WTC11 (cell line): ENCODE measurements at places on chromosomes 2 and 18. TPM values are rescaled to one million over a fixed set of nuclear protein-coding genes. Genes with fewer than 3 reads are reported as not detected.

GRCh38 chr2:120317916-120318315, 28.0 kb upstream of the INHBB start:
- no peak for DNase-seq
- H3K4me1 ChIP-seq, result peaks cover 3% of the 10 kb centered on the region; the same call in 1 of the 2 replicates
- no peaks in the 10 kb centered on the region for H3K36me3 ChIP-seq
- peaks cover 40% of the 10 kb centered on the region for H3K27me3 ChIP-seq
- H3K27ac ChIP-seq, result no peak overlapping the region

DNA sequence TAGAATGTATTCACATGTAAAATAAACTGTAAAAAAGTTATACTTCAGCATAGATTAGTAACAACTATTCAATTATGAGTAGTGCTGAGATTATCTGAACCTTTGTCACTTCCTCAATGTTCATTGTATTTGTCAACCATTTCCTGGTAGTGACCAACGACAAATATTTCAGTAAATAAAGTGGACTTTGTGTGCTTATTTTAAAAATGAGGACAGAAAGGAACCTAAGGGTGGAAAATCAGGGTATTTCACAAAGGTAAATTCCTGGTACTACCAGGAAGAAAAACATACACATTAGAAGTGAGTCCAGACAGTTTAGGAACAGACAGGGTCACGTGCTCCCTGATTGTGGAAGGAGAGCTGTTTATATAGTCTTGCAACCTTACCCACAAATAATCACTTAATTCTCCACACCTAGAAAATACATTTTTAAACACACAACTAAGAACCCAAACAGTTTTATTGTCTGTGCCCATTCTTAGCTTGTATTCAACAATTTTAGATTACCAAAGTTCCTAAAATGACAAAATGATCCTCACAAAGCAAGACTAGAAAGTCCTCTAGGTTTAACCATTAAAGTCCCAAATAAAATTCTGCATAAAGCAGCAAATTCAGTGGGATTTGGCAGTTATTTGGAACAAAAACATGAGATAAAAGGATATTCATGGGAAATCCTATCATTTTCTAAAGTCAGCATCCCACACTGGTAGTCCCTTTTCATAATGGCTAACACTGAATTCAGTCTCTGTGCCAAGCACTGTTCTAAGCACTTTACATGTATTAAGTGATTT, 28.2 kb downstream of the PELI1 start:
- H3K36me3 ChIP-seq, result 0 out of 2 replicates have a peak, but pooled peaks cover 2% of the 10 kb centered on the region
- H3K27me3 ChIP-seq, result no peaks in the 10 kb centered on the region
- H3K27ac ChIP-seq, result peak overlapping the region; percentile 80; the same call in 1 of the 2 replicates
- no peak for DNase-seq
- no peak overlapping the region for H3K4me3 ChIP-seq

GRCh38 chr2:191150600-191151330, at the start of gene STAT4:
STAT4 (minus strand) TSS chr2:191150994; CDS start chr2:191148203, 2,791 bp downstream.
- H3K36me3 ChIP-seq, result no peaks in the 10 kb centered on the region
- peak within 1 kb of the TSS; percentile 74 for H3K4me3 ChIP-seq
- peaks cover 17% of the 10 kb centered on the region for H3K27me3 ChIP-seq
- peak; percentile 59 for DNase-seq

DNA sequence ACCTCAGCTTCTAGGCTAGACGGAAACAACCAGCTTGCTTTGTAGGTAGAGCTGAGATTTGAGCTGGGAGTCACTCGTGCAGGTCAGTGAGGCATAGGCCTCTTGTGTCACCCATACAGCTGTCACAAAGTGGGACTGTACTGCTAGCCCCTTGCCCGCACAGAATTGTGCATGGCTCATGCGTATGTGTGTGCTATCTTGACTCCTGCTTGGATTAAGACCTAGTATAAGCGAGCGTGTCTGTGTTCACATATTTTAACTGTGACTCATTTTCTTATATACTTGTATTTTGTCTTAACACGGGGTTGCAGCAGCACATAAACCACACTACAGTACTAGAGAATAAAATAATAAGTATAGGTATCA, 20.1 kb downstream of the CEP68 start:
- no peak for DNase-seq
- H3K36me3 ChIP-seq, result peaks cover 36% of the 10 kb centered on the region
- no peak overlapping the region for H3K4me3 ChIP-seq
- peaks cover 32% of the 10 kb centered on the region for H3K4me1 ChIP-seq
- peak overlapping the region; percentile 89 for H3K27ac ChIP-seq

DNA sequence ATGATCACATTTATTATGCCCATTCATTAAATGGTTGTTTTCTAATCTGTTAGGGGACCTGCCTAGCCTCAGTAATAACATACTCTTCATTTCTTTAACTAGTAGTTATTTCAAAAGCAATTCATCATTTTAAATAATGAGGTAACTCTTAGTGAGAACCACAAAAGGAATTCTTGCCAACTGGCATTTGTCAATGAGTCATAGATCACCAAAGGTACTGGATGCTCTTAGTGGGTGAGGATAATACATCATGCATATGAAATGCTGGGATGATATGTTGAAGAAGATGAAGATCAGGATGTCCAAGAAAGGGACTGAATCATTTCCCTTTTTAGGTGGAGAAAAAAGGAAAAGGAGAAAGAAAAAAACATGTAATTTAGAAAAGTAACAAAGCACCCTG, 826.2 kb upstream of the DDX18 start:
- H3K4me3 ChIP-seq, result no peak overlapping the region
- peaks cover 6% of the 10 kb centered on the region; the same call in 1 of the 2 replicates for H3K36me3 ChIP-seq
- no peaks in the 10 kb centered on the region; the same call in none of the 2 replicates for H3K27me3 ChIP-seq
- no peak overlapping the region for H3K27ac ChIP-seq

DNA sequence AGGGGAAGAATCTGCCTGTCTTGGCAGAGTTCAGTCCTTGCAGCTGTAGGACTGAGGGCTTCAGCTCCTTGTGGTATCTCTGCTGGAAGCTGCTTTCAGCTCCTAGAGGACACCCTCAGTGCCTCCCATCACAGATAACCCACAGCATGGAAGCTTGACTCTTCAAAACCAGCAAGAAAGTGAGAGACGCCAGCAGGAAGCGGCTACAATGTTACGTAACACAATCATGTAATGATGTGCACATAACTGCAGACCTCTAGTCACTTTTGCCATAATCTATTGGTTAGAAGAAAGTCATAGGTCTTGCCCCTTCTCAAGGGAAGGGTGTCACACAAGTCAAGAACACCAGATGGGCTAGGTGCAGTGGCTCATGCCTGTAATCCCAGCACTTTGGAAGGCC, 69.1 kb upstream of the AFF3 start:
- H3K27me3 ChIP-seq, result no peaks in the 10 kb centered on the region
- H3K36me3 ChIP-seq, result no peaks in the 10 kb centered on the region
- no peak for DNase-seq
- no peak overlapping the region for H3K27ac ChIP-seq

- no peak overlapping the region for H3K4me3 ChIP-seq
- 0 out of 2 replicates have a peak, but pooled peaks cover 2% of the 10 kb centered on the region for H3K4me1 ChIP-seq
- no peak for DNase-seq
- no peaks in the 10 kb centered on the region for H3K27me3 ChIP-seq
- no peaks in the 10 kb centered on the region for H3K36me3 ChIP-seq
These were observed 191.0 kb upstream of the CCDC150 start for GRCh38 chr2:196448407-196449079.

Gene GKN1
- not detected in 3 replicates for total RNA-seq

Gene ESPNL
- total RNA-seq, result 1.1 to 1.4 TPM (median 1.1 TPM) in 3 replicates

Gene WDFY1
- total RNA-seq, result 63.7 to 67.3 TPM (median 66.0 TPM) in 3 replicates

Gene ACTG2
- total RNA-seq, result 1.4 to 2.7 TPM (median 1.8 TPM) in 3 replicates

Gene CCDC68
- 0.23 to 0.92 TPM (median 0.55 TPM) in 3 replicates for total RNA-seq

Gene FNDC4
- total RNA-seq, result 12.5 to 14.1 TPM (median 13.0 TPM) in 3 replicates
